ENCODE measurements at places on chromosomes 5 and 9.

DNA sequence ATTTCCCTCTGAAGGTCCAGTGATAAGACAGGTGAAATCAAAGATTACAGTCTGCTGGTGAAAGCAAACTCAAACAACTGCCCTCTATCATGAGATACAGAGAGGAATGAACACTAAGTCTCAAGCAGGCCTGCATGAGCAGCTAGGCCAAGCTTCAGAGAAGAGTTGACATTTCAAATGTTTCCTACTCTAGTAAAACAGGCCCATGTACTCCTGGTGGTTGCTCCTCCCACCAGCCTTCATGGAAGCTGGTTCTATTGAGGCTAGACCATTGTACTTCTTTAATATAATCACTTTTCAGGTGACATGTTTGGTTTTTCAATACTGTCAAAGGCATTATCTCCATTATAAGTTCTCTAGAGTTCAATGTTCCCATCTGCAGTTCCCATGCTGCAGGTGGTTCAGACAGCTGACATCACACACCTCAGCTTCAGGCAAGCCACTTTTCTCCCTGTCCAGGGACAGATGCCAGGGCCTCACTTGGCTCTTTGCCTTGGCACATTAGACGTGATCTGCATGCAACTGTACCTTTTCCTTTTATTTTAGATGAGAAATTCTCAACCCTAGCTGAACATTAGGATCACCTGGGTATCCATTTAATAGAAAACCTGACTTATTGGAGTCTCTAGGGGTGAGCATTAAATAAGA, 89.8 kb downstream of the PIK3R1 start:
- DNase-seq = no peak

DNA sequence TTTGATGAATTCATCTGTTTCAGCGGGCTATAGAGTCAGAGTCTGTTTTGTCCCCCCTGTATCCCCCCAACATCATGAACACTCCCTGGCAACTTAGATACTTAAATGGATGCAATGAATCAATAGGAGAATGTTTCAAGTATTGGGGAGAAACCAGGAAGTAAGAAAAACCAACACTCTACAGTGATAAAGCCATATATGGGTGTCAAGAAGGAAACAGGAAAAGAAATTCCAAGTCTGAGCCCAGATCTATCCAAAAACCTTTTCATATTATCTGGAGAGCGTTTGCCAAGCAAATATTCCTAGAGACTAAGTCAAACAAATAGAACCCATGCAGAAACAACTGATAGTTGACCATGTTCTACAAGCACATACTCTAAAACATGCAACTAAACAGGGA, 2.3 kb upstream of the GNAQ start:
- no peak for DNase-seq

GRCh38 chr5:17203329-17204132, 13.9 kb upstream of the BASP1 start:
- peak; percentile 90 for DNase-seq

GRCh38 chr9:136103651-136104487, 8.8 kb upstream of the NACC2 start:
- peak; percentile 90 for DNase-seq

GRCh38 chr9:129841071-129841470, 5.8 kb downstream of the USP20 start:
- no peak for DNase-seq

GRCh38 chr5:127802477-127802865, 99.3 kb downstream of the CCDC192 start:
- DNase-seq = no peak

DNA sequence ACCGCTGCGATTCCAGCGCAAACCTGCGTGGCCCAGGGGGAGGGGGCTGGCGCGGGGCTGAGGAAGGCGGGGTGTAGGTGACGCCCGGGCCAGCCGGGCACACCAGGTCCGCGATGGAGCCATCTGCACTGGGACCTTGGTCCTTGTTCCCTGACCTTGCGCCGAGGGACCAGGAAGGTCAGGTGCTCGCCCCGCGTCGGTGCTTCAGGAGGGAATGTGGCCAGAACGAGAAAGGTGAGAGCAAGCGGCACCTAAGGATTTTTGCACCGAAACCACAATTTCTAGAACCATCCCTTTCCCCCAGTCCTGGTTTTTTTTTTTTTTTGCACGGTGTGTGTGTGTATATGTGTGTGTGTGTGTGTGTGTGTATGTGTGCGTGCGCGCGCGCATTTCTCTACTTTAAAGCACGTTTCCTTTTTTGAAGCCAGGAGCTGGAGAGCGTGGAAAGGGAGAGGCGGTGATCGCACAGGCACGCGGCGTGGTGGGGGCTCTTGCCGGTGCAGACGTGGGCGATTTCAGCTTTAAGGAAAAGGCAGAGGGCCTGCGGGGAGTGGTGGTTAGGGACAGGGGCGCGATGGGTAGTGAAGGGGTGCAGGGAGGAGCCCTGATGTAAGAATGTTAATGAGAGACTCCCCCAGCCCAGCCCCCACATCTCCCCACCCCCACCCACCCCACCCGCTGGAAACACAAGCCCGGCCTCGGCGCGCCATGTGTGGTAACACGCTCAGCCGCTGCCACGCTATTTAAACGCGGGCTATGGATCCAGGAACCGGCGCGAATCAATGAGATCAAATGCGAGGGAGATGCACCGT, at the start of gene NPR3:
NPR3 (plus strand) TSS at position 772 of the 812 bp plus-strand sequence. CDS start 456 bp downstream, outside the sequence.
- DNase-seq = peak; percentile 41

DNA sequence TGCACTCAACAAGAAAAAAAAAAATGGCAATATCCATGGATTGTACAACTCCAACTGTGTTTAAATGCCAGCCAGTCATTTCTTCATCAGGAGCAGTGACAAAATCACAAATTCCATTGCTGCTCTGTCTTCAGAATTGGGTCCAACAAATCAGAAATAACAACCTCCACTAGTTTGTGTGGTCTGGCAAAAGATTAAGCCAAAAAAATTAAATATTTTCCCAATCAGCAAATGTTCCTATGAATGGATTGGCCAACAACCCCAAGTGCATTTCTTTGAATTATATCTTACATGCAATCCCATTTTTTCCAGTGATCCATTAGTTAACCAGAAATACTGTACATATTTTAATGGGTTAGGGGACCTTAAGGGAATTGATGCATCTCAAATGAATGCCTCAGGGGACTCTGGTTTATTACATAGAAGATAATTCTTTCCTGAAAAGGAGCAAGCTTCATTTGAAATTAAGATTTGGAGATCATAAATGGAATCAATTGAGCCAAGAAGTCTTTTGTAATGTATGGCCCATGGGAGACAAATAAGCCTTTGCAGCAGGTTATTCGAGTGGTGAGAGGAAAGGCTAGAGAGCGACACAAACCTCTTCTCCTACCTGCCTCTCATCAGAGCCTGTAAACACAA, 131.8 kb downstream of the TLE1 start:
- no peak for DNase-seq

GRCh38 chr9:8651846-8652215, 852.3 kb upstream of the DMAC1 start:
- no peak for DNase-seq

DNA sequence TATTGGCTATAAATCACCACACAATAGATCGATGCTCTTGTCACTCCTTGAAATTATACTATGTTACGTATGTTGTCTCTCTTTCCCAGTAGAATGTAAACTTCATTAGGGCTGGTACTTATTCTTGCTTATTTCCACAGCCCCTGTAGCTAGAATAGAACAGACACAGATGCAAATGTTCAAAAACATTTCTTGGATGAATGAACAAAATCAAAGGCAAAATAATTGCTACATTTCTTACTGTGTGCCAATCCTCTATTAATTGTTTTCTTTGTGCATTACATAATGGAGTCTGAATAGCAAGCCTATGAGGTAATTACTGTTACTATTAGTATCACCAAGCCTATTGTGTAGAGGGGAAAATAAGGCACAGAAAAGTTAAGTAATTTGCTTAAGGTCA, 725 bp upstream of the OR13C2 start:
- peak; percentile 91 for DNase-seq
